Nucleus accumbens (tissue), 56 donors: ENCODE measurements at places on chromosomes 5 and 9.

GRCh38 chr5:51172903-51173626, 210.2 kb upstream of the ISL1 start:
- DNase-seq: no peak

GRCh38 chr9:73067074-73067473, 84.6 kb upstream of the ANXA1 start:
- no peak for DNase-seq

DNA sequence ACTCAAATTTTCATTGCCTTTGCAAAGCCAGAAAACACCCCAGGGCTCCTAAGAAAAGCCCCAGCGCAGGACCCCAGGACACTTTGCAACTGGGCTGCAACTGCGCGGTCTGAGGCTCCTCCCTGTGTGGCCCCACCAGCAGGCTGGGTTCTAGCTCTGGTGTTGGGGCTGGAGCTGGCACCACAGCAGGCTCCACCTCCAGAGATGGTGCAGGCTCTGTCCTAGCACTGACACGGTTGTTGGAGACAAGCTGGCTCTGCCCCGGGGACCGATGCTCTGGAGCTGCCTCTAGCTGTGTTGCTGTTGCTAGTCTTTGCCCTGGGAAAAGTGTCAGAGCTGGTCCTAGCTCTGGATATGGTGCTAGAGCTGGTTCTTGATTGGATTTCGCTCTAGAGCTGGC, 13.6 kb downstream of the LCN10 start:
- DNase-seq: no peak

DNA sequence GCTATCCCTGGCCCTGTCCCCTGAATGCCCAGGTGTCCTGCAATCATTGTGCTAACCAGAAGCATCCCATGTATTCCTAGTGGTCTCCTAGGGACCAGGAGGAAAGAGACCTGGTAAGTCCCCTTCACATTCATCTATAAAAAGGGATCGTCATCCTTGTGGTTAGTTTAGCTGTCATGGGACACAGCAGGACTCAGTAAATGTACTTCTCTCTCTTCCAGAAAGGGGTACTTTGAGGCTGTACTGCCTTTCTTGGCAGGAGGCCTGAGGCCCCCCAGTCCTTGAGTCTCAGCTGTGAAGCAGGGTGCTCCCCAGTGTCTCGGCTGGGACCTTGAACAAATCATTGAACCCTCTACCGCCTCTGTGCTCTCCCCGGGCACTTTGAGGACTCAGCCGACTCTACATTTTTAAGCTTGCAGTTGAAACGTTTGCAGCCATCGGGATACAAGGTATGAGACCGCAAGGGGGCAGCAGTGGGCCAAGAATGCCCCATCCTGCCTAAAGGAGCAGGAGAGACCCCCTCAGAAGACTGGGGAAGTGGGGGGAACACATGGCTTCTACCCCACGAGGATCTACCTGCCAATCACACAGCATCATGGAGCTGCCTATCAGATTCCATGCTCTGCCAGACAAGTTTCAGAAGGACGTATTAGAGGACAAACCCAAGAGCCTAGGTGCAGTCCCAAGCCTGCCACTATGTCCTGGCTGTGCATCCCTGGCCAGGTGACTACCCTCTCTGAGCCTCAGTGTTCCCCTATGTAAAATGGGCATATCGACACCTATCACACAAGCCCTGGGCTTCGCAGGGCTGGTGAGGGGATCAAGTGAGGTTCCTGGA, 2.4 kb upstream of the PHYKPL start:
- peak; percentile 49 for DNase-seq

DNA sequence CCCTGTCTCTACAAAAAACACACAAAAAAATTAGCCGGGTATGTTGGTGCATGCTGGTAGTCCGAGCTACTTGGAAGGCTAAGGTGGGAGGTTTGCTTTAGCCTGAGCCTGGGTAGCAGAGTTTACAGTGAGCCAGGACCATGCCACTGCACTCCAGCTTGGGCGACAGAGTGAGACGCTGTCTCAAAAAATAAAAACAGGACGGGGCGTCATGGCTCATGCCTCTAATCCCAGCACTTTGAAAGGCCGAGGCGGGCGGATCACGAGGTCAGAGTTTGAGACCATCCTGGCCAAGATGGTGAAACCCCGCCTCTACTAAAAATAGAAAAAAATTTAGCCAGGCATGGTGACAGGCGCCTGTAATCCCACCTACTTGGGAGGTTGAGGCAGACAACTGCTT, 40.3 kb downstream of the UBE2D2 start:
- DNase-seq: no peak

DNA sequence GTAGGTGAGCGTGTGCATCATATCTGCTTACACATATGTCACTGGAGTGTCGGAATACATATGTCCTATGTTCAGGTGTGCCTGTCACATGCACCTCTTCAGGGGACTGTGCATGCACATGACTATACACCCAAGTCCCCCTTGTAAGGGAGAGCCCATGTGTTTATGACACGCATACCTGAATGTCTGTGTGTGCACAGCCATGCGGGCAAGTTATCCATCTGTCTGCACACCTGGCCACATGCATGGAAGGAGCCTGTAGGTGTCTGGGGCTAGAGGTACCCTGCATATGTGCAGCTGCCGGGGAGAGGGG, 622 bp upstream of the RGS14 start:
- DNase-seq: no peak

GRCh38 chr9:89363311-89363670, 45.0 kb downstream of the SECISBP2 start:
- no peak for DNase-seq

- no peak for DNase-seq
These were observed 850 bp upstream of the C6 start for GRCh38 chr5:41214182-41214581.

DNA sequence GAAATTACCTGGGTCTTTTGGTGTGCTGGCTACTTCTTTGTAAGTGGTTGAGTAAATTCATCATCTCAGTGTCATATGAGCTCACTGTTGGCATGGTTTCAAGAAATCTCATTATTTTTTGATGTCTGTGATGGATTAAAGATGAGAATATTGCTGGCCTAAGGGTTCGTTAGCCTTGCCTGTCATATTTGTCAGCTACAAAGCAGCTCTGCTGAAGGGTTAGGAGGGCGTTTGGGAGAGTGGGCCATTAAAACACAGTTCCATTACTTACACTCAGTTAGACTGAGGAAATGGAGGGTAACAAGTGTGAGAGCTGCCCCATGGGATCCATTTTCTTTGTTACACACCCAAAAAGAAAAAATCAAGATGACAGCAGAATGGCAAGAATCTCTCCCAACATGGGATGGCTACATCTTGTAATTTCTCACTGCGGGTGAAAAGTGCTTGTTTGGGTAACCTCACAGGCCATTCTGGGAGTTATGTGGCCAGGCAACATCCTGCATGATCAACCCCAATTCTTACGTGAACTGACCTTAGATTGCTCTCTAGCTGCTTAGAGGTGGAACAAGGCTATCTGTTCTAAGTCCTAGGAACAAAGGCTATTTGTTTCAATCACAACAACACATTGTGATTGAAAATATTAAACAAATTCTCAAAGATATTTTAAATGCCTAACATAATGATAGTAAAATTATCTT, 609.5 kb upstream of the RGMB start:
- DNase-seq: no peak

DNA sequence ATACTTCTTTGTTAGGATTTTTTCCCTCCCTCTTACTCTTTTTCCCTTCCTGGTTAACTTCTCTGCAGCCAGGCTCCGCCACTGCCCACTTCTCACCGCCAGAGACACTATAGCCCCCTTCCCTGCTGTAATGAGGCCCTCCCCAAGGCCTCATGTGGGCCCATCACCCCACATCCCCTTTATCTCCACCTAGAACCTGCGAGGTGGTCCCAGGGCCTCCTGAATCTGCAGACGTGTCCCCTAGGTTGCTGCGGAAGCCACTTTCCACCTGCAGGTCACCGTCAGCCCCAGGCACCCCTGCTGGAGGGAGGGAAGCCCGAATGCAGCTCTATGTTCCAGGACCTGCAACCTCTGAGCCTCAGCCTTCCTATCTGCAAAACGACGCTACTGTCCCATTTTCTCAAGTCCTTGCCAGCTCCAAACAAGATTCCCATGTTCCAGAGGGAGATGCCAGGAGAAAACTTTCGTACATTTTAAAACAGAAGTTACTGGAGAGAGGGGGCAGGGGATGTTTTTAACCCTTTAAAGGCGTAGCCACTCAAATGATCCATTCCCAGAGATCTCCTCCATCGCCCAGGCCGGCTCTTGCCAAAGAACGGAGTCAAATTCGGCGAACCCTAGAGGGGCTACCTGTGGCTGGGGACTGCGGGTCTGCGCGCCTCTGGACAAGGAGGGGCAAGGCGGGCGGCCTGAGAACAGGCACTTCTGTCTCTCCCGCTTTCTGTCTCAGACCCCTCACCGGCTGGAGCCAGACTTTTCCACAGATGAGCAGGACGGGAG, 929 bp downstream of the SH3PXD2B start:
- no peak for DNase-seq

DNA sequence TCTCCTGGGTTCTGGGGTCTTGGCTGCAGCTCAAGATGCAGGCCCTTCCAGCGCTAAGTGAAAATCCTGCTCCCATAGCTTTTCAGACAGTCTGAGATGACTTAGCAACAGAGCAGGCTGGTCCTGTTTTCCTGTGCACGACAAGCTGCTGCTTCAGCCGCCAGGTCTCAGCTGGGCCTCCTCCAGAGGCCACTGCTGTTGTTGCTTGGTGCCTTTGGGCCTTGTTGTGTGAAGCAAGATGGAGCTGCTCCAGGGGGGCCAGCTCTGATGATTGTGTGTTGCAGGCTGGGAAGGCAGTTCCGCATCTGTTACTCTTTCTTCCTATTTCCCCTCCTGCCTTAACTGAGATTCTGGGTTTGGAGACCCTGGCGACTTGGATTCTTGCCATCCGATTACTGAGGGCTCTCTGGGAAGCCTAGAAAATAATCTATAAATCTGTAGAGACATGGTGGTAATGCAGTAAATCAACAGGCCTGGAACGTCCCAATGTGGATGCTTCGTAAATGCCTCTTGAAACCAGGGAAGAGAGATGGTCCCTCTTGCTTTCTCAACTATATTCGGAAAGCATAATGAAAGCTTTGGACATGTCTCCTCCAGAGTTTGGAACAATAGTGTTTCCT, 3.2 kb downstream of the MAP1B start:
- DNase-seq: peak; percentile 47

GRCh38 chr9:7115606-7116005, 357.8 kb downstream of the KDM4C start:
- DNase-seq: no peak

DNA sequence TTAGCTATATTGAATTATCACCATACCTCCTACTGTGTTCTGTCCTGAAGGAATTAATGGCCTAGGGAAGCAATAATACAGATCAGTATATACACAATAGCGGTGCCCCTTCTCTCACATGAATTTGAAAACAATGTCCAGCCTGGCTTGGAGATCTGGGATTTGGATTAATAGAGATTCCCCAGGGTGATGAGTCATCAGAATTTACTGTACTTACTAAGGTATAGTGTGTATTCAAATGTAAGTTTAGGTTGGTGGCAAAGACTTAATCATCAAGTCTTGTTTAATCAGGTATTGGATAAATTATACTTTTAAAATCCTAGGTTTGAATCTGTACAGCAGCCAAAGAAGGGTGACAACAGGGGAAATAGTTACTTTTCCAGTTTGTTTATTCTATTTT, 121.5 kb downstream of the FEM1C start:
- DNase-seq: no peak

DNA sequence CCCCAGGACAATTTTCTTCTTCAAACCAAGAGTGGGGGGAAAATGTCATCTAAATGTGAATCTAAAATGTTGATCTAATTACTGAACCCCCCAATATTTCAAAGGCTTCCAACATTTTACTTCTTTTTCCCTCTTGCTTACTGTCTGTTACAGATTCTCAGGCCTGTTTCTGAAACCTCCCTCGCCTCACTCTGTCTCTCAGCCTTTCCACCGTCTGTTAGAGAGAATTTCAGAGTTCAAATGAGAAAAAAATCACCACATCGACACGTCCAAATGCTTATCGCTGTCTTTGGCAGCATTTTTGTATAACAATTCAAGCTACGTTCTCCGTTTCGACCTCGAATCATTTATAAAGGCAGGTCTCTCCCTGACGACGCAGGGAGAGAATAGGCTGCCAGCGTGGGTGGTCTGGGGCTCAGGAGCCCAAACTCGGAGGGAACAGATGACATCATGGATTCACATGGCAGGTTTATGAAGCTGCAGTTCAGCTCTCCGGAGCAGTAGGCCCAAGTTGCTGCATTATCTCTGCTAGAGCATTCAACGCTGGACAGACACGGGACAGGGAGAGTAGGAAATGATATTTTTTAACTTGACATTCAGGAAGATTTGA, 139.8 kb downstream of the GAS1 start:
- DNase-seq: no peak

- no peak for DNase-seq
These were observed 5.1 kb downstream of the ITGA2 start for GRCh38 chr5:52994266-52994665.

DNA sequence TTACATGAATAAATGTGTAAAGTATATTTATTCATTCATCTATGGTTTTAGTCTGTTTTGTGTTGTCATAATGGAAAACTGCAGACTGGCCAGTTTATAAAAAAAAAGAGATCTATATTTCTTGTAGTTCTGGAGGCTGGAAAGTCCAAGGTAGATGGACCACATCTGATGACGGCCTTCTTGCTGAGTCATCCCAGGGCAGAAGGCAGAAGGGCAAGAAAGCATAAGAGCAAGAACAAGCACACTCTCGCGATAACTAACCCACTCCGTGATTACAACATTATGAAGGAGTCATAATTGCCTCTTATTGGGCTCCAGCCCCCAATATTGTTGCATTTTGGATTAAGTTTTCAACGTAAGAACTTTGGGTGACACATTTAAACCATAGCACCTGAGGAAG, 180.4 kb upstream of the DAB2 start:
- no peak for DNase-seq

- no peak for DNase-seq
These were observed 19.8 kb downstream of the LECT2 start for GRCh38 chr5:135934939-135935338.

DNA sequence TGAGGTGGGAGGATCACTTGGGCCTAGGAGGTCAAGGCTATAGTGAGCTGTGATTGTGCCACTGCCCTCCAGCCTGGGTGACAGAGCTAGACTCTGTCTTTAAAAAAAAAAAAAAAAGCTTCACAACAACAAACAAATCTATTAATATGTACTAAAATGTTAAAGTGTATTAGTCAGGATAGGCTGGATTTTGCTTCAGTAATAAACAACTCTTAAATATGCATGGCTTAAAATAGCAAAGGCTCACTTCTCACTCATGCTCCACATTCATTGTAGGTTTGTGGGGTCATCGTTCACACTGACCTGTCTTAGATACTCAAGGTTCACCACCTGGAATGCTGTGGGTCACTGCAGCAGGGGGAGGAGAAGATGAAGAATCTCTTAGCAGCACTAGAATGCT, 33.8 kb upstream of the COL15A1 start:
- no peak for DNase-seq

GRCh38 chr5:93715761-93716160, 25.6 kb downstream of the POU5F2 start:
- no peak for DNase-seq

DNA sequence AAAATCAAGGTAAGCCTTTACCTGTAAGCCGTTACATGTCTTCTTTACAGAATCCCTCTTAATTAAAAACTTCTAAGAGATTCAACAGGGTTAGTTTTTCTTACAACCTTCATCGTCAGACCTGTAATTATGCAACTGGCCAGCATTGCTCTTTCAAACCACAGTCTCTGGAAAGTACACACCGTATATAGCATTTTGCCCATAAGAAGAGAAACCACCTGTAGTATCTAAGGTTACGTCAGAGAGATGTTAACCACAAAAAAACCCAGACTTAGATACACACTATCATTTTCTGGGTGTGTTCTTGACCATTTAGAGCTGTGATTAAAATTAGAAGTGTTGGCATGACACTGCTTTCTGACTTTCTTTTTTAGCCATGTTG, 140.0 kb downstream of the MUSK start:
- no peak for DNase-seq
